ENCODE measurements at places on chromosomes 5 and 9.

- H3K27ac ChIP-seq, result no peak overlapping the region
- H3K4me1 ChIP-seq, result peaks cover 7% of the 10 kb centered on the region
- H3K27me3 ChIP-seq, result no peaks in the 10 kb centered on the region
Measured at GRCh38 chr5:31941151-31941755, 232.9 kb downstream of the GOLPH3 start.

GRCh38 chr9:82332018-82332773 is 343.6 kb downstream of the SPATA31D1 start:
- no peaks in the 10 kb centered on the region for H3K36me3 ChIP-seq
- H3K4me1 ChIP-seq, result no peaks in the 10 kb centered on the region
- H3K27me3 ChIP-seq, result no peaks in the 10 kb centered on the region

DNA sequence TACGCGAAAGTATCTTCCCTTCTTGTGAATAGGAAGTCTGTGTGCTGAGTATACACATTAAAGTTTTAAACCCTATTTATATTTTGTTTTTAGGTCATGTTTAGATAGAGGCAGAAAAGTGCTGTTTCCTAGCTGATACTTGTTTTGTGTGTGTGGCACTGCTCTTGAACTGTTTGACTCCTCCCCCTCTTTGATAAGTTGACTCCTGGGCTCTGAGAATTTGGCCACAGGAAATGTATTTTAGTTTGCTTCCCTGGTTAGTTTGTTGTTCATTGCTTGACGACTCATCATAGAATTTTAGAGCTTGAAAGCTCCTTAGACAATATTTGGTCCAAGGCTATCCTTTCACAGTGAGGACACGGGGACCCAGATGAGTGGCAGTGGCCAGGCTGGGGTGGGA is 2.0 kb upstream of the CDC14B start:
- no peaks in the 10 kb centered on the region for H3K4me1 ChIP-seq
- no peak overlapping the region for H3K27ac ChIP-seq
- H3K36me3 ChIP-seq, result no peaks in the 10 kb centered on the region
- no peak overlapping the region for H3K4me3 ChIP-seq
- no peak for DNase-seq

DNA sequence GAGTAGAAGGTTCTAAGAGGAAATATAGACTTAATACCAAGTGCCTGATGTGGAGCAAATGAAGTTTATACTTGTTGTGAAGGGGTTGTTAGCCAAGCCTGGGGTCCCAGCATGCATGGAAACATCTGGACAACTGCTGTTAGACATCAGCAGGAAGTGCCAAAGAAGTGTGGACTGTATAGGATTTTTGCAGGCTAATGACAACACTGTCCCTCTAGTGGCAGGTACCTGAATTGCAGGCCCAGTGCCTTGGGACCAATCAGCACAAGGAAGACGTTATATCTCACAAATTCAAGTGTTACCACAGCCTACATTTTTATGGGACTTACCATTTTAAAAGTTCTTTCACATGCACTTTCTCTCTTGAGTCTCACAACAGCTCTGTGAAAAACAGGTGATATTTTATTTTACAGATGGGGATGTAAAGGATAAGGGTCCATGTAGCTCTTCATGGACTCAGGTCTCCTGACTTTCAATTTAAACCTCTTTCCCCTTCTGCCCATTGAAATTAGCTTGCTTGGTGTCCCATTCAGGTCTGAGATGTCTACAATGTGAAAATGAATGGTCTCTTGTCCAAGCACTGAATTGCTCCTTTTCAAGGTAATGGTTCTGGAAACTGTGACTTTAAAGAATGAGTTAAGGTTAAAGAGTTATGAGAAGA is 89.0 kb upstream of the MAP1B start:
- no peaks in the 10 kb centered on the region for H3K4me1 ChIP-seq
- DNase-seq, result no peak
- H3K27me3 ChIP-seq, result no peaks in the 10 kb centered on the region
- no peaks in the 10 kb centered on the region for H3K36me3 ChIP-seq

GRCh38 chr9:110069326-110070248 is 138.4 kb downstream of the C9orf152 start:
- no peaks in the 10 kb centered on the region for H3K27me3 ChIP-seq
- no peaks in the 10 kb centered on the region for H3K36me3 ChIP-seq
- no peak for DNase-seq
- H3K27ac ChIP-seq, result peak overlapping the region; percentile 43
- H3K4me1 ChIP-seq, result peaks cover 16% of the 10 kb centered on the region

- no peak overlapping the region for H3K4me3 ChIP-seq
- peaks cover 29% of the 10 kb centered on the region for H3K4me1 ChIP-seq
Measured at GRCh38 chr5:142969186-142969585, 199.0 kb downstream of the ARHGAP26 start.

DNA sequence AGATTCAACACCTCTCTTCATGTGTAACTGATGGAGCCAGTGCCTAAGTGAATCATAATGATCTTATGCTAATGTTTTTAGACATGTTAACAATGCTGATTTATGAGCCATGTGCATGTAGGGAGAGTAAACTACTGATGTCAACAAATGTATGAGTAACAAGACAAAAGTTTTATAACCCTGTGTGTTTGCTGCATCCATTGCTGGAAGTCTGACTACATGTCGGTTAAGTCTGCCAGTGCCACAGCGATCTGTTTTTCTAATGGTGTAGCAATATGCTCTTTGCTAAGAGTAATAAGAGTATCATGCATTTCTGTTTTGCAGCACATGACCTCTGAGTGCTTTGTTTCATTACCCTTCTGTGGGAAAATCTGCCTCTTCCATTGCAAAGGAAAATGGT is 26.4 kb upstream of the TMOD1 start:
- H3K4me3 ChIP-seq, result no peak overlapping the region
- H3K36me3 ChIP-seq, result peaks cover 60% of the 10 kb centered on the region
- H3K27ac ChIP-seq, result no peak overlapping the region
- DNase-seq, result no peak
- no peaks in the 10 kb centered on the region for H3K27me3 ChIP-seq
- peaks cover 3% of the 10 kb centered on the region for H3K4me1 ChIP-seq

- no peak overlapping the region for H3K27ac ChIP-seq
- no peaks in the 10 kb centered on the region for H3K36me3 ChIP-seq
- DNase-seq, result no peak
- H3K27me3 ChIP-seq, result peaks cover 52% of the 10 kb centered on the region
Measured at GRCh38 chr5:6435356-6435755, 13.3 kb upstream of the UBE2QL1 start.

- no peaks in the 10 kb centered on the region for H3K27me3 ChIP-seq
- H3K4me1 ChIP-seq, result peaks cover 4% of the 10 kb centered on the region
- H3K27ac ChIP-seq, result no peak overlapping the region
- H3K36me3 ChIP-seq, result peaks cover 6% of the 10 kb centered on the region
- no peak for DNase-seq
- H3K4me3 ChIP-seq, result no peak overlapping the region
Measured at GRCh38 chr9:6788162-6789016, 30.6 kb downstream of the KDM4C start.

DNA sequence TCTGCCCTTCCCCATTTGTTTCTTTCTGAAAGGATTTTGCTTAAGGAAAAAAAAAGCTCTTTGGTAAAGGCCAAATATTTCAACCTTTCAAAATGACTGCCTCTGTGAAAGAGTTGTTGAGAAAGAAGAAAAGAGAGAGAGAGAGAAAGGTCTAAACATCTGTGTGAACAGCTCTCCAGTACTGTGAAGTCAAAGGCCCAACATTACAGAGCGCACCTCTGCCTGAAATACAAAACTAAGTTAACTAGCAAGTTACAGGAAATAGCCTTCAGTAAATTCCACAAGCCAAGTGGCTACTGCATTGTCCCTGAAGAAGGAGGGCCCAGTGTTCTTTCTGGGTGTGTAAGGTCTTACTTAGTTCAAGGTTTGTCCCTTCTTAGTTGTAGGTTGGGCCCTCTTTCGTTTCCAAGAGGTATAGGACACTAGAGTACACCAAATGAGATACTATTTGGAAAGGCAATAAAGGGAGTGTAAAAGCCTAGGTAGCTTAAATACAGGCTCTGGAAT is 104.4 kb downstream of the THBS4 start:
- no peak for DNase-seq
- peaks cover 16% of the 10 kb centered on the region for H3K4me1 ChIP-seq

GRCh38 chr5:149045089-149045460 is 17.8 kb downstream of the SH3TC2 start:
- no peak overlapping the region for H3K27ac ChIP-seq
- H3K4me1 ChIP-seq, result no peaks in the 10 kb centered on the region
- H3K4me3 ChIP-seq, result no peak overlapping the region
- DNase-seq, result no peak
- no peaks in the 10 kb centered on the region for H3K27me3 ChIP-seq

- H3K27me3 ChIP-seq, result no peaks in the 10 kb centered on the region
- peaks cover 68% of the 10 kb centered on the region for H3K4me1 ChIP-seq
- peak overlapping the region; percentile 8 for H3K4me3 ChIP-seq
- no peaks in the 10 kb centered on the region for H3K36me3 ChIP-seq
- DNase-seq, result no peak
Measured at GRCh38 chr5:124735169-124735858, 11.1 kb downstream of the ZNF608 start.

- H3K4me1 ChIP-seq, result no peaks in the 10 kb centered on the region
- H3K27me3 ChIP-seq, result no peaks in the 10 kb centered on the region
- no peak for DNase-seq
- H3K36me3 ChIP-seq, result no peaks in the 10 kb centered on the region
- H3K4me3 ChIP-seq, result no peak overlapping the region
Measured at GRCh38 chr5:99058466-99058865, 129.7 kb upstream of the CHD1 start.

DNA sequence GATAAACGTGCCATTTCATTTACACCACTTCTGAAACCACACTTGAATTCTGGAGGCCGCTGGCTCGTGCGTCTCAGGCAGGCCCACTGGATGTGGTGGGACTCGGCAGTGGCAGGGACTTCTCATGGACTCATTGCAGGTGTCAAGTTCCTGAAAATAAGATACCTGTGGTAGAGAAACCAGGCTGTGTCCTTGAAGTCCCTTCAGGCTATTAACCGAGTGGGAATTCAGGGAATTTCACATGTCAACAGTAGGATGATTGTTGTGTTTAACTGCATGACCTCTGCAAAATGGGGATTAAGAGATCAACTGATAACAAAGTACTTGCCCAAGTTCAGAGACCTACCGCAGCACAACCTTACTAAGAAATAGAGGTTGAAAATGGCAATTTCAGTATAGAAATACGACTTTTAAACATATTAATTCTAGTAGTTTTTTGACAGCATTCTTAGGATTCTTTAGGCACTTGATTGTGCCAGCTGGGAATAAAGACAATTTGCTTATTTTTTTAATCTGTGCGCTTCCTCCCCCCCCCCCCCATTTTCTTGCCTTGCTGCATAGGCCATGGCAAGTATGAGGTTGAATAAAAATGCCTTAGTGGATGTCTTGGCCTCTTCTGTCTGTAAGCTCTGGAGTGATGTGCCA is 26.8 kb downstream of the TRIP13 start:
- DNase-seq, result no peak
- no peak overlapping the region for H3K4me3 ChIP-seq
- peaks cover 15% of the 10 kb centered on the region for H3K36me3 ChIP-seq
- H3K27ac ChIP-seq, result no peak overlapping the region
- peaks cover 3% of the 10 kb centered on the region for H3K4me1 ChIP-seq

DNA sequence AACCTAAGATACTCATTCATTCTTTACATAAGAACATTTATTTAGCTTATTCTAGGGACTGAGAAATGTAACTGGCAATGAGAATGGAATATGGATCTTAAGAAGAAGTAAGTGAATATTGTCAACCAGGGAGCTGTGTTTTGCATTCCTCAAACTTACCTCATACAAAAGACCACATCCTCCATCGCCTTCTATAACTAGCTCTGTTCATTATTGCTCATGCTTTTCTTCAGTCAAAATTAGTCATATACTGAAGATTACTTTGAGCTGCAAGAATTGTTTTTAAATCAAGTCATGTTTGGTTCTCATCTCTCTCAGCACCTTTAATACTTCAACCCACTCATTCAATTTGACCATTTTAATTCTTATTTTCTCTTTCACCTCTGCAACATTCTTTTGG is 140.3 kb upstream of the RASA1 start:
- DNase-seq, result no peak
- H3K27me3 ChIP-seq, result no peaks in the 10 kb centered on the region
- H3K4me1 ChIP-seq, result no peaks in the 10 kb centered on the region
- no peak overlapping the region for H3K27ac ChIP-seq
- H3K36me3 ChIP-seq, result no peaks in the 10 kb centered on the region

DNA sequence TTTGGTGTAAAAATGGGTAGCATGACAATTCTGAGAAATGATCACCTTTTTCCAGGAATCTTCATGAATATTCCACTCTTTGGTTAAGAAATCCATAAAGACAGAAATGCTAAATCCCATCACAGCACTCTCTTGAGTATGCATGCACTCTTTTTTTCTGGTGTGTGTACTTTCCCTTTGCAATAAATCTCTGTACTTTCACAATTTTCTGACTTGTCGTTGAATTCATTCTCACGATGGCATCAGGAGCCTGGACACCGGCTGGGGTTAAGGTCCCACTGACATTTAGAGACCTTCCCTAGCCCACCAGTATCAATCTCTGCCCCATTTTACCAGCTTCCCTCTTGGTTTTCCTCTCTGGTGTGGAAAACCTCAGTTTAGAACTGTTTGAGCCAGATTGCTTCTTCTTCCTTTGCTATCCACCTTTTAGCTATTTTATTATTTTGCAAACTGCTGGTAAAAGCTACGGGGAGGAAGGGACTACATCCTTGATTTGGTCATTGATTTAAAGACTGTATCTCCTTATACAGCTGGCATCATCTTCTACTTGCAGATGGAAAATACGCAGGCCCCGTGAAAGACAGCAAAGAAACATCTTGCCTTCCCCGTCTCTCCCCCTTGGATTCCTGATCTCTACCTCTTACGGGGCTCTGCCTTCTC is 59.9 kb upstream of the ZFR start:
- H3K36me3 ChIP-seq, result no peaks in the 10 kb centered on the region
- no peaks in the 10 kb centered on the region for H3K4me1 ChIP-seq
- DNase-seq, result no peak
- no peak overlapping the region for H3K4me3 ChIP-seq

DNA sequence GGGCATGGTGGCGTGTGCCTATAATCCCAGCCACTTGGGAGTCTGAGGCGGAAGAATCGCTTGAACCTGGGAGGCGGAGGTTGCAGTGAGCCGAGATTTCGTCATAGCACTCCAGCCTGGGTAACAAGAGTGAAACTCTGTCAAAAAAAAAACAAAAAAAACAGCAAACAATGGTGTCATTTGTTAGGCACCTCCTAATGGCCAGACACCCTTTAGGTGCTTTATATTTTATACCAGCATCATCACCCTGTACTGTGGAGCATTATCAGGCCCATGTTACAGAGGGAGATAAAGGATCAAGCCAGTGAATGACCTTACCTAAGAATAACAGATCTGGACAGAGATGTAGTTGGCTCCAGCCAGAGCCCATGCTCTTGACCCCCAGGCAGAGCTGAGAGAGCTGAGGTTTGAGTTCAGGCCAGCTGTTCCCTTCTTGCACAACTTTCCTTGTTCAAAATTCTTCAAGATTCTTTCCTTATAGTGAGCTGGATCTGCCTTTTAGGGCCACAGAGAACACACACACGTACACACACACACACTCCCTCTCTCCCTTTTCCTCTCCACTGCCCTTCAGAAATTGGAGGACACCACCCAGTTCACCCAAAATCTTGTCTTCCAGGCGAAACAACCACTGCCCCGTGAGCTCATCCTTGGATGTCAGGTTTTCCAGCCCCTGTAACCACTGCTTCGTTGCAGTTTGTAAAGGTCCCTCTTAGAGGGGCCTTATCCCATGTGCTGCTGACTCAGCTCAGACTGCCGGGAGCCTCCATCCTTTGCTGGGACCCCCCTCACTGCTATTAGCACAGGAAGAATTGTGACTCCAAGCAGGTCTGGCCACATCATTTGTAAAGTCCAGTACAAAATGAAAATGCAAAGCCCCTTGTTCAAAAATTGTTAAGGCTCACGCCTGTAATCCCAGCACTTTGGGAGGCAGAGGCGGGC is 10.4 kb upstream of the PTGES start:
- peaks cover 7% of the 10 kb centered on the region for H3K4me1 ChIP-seq
- no peak for DNase-seq
- H3K36me3 ChIP-seq, result no peaks in the 10 kb centered on the region

- no peaks in the 10 kb centered on the region for H3K36me3 ChIP-seq
- no peak overlapping the region for H3K27ac ChIP-seq
- no peaks in the 10 kb centered on the region for H3K27me3 ChIP-seq
- H3K4me1 ChIP-seq, result no peaks in the 10 kb centered on the region
- DNase-seq, result no peak
Measured at GRCh38 chr9:120724757-120725400, 10.6 kb upstream of the MEGF9 start.

All from left lung (tissue), 14 donors.